ENCODE measurements at places on chromosomes 2 and 18.

GRCh38 chr2:202909394-202910192, 1.9 kb downstream of the WDR12 start:
- no peak for DNase-seq

GRCh38 chr2:132588576-132588975, 81.4 kb downstream of the LYPD1 start:
- DNase-seq = no peak

- DNase-seq = no peak
Measured at GRCh38 chr2:161969159-161969558, 104.9 kb downstream of the DPP4 start.

DNA sequence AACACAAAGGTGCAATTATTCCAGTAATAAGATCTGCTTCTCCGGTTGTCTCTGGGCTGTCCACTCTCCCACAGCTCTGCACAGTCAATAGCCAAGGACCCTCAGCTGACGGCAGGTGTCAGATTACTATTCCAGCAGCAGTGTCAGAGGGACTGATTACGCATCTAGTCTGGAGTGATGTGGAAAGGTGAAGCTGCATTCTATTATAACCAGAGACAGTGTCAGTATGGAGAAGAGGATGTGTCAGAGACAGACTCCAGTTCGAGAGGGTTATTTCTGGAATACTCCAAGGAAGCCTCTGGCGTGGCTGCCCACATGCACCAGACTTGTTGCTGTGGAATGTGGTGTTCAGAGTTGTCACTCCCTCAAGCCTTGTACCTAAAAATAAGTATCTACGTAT, 163.6 kb upstream of the TMEM200C start:
- DNase-seq = no peak

DNA sequence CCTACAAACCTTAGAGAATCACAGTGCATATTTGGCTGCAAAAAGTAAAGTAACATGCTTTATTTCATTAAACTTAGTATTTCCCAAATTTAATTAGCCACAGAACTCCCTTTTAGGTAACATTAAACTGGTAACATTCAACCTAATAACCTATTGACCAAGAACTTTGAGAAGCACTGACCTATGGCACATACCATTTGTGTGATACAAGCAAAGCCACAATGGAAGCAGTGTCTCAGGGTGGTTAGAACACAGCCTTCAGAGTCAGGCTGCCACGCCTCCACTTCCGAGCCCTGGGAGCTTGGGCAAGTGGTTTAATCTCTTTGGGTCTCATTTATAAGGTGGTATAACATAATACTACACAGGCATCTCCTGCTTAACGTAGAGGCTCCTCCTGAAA, 301.4 kb downstream of the PDE11A start:
- DNase-seq = no peak

DNA sequence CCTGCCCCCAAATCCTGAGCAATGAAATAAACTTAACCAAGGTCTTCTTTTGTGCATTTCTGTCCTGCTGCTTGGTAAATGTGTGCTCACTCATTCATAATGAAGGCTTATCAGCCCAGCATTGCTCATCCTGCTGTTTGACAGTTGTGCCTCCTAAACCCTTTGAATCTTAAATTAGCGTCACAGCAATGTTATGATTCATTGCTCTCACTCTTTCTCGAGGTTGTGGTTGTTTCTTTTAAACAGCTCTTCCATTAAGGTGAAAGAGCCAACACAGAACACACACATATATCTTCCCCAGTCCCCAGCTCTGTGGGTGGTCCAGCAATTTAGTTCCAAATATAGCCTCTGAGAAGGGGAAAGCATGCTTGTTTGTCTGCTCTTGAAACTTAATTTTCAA, 84.0 kb downstream of the EVA1A start:
- no peak for DNase-seq

DNA sequence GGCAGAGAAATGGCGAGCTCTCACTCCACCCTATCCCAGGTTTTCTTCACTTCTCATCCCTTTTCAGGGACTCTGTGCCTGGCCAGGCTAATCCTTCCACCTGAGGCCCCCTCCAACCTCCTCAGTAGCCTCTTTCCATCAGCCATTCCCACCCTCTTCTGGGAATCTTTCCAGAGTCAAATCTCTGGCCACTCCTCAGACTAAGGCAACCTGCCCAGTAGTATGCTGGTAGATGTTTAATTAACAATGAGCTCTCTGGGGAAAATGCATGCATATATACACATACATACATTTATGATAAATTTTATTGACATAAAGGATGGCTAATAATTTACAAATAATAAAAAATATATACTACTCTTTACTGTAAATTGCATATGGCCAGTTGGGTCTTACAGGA, 11.4 kb upstream of the ASPRV1 start:
- no peak for DNase-seq

- DNase-seq = no peak
Measured at GRCh38 chr2:75287624-75288316, 88.5 kb upstream of the TACR1 start.

DNA sequence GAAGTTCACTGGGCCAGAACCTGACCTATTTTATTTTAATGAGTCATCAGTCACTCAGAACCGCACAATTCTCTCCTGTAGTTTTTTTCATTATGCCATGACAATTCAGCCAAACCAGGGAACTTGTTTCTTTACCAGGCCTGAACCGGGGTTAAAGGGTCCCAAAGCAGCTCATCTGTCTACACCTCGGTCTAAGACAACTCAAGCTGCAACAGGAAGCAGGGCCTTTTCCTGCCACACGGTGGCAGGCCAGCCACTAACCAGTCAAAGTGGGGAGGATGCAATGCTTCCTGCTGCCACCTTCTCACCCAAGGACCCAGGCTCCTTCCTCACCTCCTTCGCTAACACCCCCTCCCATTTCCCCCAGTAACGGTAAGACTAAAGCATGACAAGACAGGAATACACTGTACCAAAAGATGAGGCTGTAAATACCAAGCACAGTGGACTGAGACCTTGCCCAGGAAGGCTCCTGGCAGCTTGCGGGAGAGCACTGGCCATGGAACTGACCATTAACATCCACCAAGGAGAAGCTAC, 56.7 kb upstream of the ACKR3 start:
- peak; percentile 55 for DNase-seq

GRCh38 chr2:42843611-42844010, 51.2 kb upstream of the HAAO start:
- no peak for DNase-seq

DNA sequence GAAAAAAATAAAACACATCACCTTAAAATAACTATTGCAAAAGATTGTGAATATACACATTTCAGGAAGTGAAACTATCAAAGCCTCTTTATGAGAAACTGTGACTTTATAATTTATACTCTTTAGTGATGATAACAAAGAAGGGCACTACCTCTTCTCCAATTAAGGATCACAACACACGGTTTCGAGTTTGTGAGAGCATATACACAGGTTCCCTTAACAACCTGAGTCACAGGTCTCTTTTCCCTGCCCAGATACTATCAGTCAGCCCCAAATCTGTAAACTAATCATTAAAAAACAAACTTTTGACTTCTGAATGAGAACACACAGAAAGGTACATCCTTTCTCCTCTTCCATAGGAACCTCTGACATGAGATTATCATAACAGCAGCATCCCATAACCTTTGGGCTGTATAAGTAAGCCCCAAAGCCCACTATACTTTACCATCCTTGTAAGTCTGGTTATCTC, 44.9 kb downstream of the PTPN2 start:
- peak; percentile 20 for DNase-seq

- DNase-seq = no peak
Measured at GRCh38 chr2:131032393-131032836, 60.8 kb downstream of the FAM168B start.

DNA sequence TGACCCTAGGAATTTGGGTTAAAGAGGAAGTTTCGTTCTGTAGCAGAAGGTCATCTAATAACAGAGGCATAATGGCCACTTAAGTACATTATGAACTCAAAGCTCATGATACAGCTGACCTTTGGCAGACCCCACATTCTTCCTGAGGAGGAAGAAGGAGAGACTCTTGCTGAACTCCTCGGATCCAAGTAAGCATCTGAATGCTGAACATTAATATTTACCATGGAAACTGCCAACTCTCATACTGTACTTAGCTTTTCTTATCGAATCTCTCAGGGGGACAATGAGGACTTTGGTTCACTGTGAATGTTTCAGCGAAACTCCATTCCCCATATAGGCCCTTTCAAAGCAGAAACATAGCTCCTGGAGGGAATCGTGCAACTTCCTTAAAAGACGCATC, 781.4 kb upstream of the GYPC start:
- DNase-seq = no peak

- DNase-seq = no peak
Measured at GRCh38 chr2:204170411-204170810, 233.8 kb downstream of the ICOS start.

- no peak for DNase-seq
Measured at GRCh38 chr2:219171231-219171651, 1.4 kb upstream of the SLC23A3 start.

DNA sequence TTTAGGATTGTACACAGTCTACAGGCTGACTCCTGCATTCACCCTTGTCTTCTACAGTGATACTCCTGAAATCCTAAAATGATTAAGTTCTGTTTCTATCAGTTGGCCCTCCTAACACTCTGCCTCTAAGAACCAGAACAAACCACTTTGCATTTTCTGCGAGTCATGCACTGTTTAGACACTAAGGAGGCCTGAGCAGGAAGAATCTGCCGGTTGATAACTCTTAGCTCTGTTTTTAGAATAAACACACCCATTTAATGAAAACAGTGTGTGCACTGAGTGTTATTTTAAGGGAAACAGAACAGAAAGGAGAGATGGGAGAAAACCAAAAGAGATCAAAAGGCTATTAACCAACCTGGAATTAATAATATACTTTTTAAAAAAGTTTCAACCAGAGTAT, 22.9 kb upstream of the SSB start:
- no peak for DNase-seq

GRCh38 chr2:128775217-128775913, 456.7 kb upstream of the HS6ST1 start:
- DNase-seq = no peak

DNA sequence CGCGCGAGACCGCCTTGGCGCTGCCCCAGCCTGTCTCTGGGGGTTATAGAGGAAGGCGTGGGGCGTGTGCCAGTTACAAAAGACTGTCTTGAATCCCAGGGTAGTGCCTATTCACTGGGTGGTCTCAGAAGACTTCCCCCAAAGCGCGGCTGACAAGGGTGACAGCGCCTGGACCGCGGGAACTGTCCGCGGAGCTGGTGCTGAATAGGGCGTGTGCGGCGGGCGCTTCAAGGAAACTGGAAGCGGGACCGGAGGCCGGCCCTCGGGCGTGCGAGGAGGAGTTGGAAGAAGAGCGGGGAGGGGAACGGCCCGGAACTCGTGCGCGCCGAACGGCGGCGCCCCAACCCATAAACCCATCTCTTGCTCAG, 2.3 kb downstream of the EGR4 start:
- DNase-seq = no peak

DNA sequence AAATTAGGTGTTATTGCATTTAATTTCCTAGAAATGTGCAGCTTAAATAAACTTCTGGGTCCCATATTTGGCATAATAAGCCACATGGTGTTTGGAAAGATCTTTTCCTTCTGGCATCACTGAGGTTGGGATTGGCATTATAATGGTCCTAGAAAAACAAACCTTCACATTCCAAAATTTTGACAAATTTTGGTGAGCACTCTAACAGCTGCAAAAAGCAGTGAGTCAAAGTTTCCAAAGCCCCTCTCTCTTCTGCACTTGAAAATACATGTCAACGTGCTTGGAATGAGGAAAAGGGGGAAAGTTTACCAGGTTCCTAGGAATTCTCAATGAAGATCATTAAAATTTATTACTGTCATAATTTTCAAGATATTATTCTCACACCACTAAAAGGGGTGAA, 77.8 kb upstream of the STK17B start:
- no peak for DNase-seq

DNA sequence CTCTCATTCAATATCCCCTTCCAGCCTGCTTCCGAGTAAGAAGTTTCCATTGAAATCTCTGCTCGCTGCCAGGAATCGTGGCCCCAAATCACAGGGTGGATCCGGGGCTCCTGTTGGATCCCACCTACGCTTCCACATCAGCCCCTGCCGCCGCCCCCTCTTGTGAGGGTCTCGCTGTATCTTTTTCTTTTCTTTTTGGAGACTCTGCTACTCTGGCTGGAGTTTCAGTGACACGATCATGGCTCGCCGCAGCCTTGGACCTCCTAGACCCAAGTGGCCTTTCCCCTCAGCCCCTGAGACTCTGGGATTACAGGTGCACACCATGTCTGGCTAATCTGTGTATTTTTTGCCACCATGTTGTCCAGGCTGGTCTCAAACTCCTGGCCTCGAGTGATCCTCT, 246.8 kb upstream of the PXDN start:
- DNase-seq = no peak

- no peak for DNase-seq
Measured at GRCh38 chr2:106886916-106887758, 1.2 kb upstream of the ST6GAL2 start.

All from central memory CD8-positive, alpha-beta T cell (primary cell).